ENCODE measurements at places on chromosomes 2 and 18. TPM values are rescaled to one million over a fixed set of nuclear protein-coding genes. Genes with fewer than 3 reads are reported as not detected.

DNA sequence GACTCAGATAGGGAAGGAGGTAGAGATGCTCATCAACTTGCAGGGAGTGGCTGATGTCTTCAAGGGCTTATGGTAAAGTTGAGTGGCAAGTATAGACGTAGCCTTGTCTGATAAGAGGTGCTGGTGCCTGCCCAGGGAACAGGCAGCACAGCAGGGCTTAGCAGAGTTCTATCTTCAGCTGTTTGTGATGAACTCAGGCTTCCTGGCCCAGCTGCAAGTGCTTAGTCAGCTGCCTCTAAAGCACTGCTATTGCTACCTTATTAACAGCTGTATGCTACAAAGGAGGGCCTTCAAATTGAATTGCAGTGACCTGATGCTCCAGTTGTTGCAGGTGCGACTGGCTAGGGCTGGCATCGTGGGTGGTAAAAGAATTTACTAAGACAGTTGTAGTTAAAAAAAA lies 82.1 kb downstream of the TSN start:
- no peak for DNase-seq

DNA sequence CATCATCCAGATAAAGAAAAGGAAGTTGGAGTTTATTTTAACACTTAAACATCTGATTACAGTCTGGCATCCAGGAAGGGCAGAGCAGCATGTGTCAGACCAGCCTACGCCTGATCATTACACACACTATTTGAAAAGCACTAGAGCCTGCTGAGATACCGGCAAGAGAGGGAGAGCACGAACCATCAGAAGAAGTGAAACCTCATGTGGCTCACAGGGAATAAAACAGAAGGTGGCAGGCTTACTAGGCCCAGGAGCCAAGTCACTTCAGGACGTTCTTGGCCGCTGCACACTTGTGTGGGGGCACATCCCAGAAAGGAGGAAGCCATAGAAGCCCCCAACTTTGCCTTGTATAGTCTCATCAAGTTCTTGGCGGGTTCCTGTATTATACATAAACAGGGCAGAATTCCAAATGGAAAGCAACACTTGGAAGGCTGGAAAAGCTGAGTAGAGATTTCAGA lies 105.5 kb downstream of the UGGT1 start:
- no peak for DNase-seq

GRCh38 chr18:33745871-33746545 lies 168.0 kb downstream of the ASXL3 start:
- DNase-seq, result no peak

GRCh38 chr2:233012301-233012971 lies 620 bp downstream of the NGEF start:
- no peak for DNase-seq

DNA sequence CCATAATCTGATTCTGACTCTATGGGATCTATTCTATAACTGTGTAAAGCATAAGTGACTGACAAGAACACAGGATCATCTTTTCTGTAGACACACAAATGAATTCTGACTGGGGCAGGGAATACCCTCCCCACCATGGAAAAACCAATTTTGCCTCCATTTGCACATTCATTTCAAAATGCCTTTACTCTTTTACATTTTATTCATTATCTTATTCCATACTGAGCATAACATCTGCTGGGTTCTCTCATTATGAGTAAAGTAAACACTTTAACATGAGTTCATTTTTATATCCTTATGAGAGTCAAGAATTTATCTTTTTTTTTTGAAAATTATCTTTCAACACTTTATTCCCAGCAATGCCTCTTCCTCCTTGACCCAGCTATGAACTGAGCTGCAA lies 163.5 kb downstream of the RNF152 start:
- DNase-seq, result no peak

DNA sequence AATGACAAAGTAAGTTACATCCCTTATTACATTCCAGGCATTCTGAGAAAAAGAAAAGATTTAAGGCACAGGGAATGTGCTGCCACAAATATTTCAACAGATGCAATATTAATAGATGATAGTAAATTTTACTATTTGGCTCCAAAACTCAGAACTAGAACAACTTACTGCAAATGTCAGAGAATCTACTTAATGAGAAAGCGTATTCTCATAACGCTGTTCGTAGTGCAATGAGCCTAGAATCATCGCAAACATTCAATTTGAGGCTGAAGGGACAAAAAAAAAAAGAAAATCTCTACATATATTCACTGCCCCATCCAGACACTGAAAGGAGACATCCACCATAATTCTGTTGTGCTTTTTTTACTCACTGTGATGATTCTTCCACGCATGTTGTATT lies 272.1 kb upstream of the DOK6 start:
- DNase-seq, result no peak

DNA sequence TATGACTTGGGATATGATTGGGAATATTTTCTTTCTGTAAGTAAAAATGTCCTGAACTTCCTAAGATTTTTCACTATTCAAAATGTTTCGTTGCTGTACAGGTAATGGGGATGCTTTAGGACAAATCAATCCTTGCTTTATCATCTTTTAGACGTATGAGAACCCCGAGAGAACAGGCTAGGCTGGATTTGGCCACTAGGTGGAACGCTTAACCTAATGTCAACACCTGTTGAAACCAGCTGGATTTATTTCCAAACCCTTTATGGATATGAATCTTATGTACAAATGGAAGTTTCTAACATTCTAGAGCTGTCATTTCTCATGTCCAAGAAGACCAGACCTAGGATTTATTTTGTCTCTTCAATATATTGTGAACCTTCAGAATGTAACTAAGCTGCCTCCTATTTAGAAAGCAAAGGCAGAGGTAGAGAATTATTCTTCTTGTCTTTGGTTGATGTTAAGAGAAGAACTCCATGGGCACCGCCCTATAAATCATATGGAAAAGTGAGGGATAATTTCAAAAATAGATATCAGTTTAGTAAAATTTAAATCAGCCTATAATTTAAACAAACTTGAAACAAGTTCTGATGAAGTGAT lies 96.7 kb downstream of the PMAIP1 start:
- DNase-seq, result no peak

DNA sequence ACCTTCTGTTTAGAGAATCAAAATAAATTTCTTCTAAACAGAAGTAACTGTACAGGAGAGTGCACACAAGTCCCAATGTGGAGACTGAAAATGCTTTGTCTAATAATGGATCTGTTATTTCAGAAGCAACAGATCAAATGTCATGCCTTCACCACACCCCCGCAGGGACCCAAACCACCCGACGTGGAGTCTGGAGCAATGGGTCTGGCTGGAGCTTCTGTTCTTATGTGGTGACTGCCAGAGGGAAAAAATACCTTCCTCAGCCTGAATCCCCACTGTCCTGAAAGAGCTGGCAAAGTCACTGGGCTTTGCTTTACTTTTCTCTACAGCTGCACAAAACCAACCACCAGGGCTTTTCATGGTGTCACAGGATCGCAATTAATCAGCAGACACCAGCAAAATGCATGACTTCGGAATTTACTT lies 119.0 kb upstream of the ZFP36L2 start:
- DNase-seq, result no peak

GRCh38 chr2:42376758-42377157 lies 15.7 kb upstream of the COX7A2L start:
- no peak for DNase-seq

GRCh38 chr2:197086500-197086899 lies 160.0 kb upstream of the PGAP1 start:
- no peak for DNase-seq

DNA sequence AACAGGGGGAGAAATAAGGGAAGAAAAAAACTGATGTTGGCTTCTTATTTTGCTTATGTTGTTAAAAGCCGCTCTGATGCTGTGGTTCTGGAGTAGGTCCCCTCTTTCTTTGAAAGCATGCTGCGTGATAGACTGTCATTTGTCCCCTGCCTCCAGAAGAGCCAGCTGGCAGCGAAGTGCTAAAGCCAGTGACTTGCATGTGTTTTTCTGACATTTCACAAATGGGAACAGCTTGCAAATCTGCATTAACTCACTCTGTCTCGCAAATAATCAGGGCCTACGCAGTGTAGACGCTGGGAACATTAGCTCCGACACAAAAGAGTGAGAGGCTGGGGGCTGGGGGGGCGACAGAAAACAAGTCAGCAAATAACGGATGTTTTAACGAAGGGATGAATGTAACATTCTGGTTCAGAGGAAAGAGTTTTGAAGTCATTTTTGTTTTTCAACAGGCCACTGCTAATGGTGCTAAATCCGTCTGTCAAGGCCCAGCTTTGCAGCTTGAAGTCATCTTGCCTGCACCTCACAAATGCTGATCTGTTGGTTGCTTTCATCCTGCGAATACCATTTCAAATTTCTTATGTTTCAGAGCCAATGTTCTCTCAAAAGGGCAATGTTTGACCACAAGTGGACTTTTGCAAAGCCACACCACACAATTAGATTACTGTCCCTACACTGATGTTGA lies 68.8 kb upstream of the PIK3C3 start:
- no peak for DNase-seq

GRCh38 chr2:44291281-44292248 lies 16.3 kb downstream of the SLC3A1 start:
- DNase-seq, result no peak

GRCh38 chr2:219452361-219453317 lies 18.0 kb downstream of the SPEG start:
- peak; percentile 78 for DNase-seq

DNA sequence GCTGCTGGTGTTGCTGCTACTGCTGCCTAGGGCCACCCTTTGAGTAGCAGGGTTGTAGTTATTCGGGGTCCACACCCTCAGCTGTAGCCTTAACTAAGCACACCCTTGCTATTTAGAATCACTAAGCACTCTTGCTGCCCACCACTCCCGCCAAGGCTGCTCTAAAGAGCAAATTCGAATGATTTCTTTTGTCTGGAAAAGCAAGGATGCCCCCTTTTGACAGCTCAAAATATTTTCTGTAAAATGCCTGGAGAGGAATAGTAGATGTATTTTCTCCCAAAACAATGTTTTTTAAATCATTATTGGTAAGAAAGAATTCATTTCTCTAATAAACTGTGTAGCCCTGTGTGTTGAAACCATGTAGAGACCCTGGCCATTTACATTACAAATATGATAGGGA lies 80.8 kb upstream of the PAPOLG start:
- DNase-seq, result no peak

The EHD3 gene
- 26.6 TPM for total RNA-seq

The RTP5 gene
- 0.08 TPM for total RNA-seq

The CAPN14 gene
- total RNA-seq, result 0.16 TPM

The DHRS9 gene
- 9.8 TPM for total RNA-seq

The TTN gene
- 4,176 TPM for total RNA-seq

The MAP4K4 gene
- total RNA-seq, result 135 TPM
